ENCODE measurements at places on chromosomes 13 and 19. TPM values are rescaled to one million over a fixed set of nuclear protein-coding genes. Genes with fewer than 3 reads are reported as not detected.

APOC4 gene
- total RNA-seq: not detected

CYP2F1 gene
- 0.61 TPM for total RNA-seq

AMH gene
- 4.8 TPM for total RNA-seq

PRTN3 gene
- total RNA-seq: 9.4 TPM

C19orf18 gene
- 7.7 TPM for total RNA-seq

NR2C2AP gene
- 10.9 TPM for total RNA-seq

C19orf33 gene
- 82.6 TPM for total RNA-seq

HSPB6 gene
- 11.5 TPM for total RNA-seq

ONECUT3 gene
- not detected for total RNA-seq

RSPH6A gene
- 0.27 TPM for total RNA-seq

ZNF536 gene
- 0.74 TPM for total RNA-seq

NLRP7 gene
- not detected for total RNA-seq

LHB gene
- total RNA-seq: not detected

TUBA3C gene
- not detected for total RNA-seq

LENG8 gene
- 1,027 TPM for total RNA-seq

MEIS3 gene
- total RNA-seq: 1.8 TPM

ZNF540 gene
- total RNA-seq: 3.4 TPM
